ENCODE measurements at places on chromosomes 3 and 15.

- DNase-seq = peak; percentile 42
Measured at GRCh38 chr3:154954757-154955156, 125.4 kb upstream of the MME start.

GRCh38 chr15:57108296-57108695 lies 189.9 kb downstream of the TCF12 start:
- DNase-seq = no peak

DNA sequence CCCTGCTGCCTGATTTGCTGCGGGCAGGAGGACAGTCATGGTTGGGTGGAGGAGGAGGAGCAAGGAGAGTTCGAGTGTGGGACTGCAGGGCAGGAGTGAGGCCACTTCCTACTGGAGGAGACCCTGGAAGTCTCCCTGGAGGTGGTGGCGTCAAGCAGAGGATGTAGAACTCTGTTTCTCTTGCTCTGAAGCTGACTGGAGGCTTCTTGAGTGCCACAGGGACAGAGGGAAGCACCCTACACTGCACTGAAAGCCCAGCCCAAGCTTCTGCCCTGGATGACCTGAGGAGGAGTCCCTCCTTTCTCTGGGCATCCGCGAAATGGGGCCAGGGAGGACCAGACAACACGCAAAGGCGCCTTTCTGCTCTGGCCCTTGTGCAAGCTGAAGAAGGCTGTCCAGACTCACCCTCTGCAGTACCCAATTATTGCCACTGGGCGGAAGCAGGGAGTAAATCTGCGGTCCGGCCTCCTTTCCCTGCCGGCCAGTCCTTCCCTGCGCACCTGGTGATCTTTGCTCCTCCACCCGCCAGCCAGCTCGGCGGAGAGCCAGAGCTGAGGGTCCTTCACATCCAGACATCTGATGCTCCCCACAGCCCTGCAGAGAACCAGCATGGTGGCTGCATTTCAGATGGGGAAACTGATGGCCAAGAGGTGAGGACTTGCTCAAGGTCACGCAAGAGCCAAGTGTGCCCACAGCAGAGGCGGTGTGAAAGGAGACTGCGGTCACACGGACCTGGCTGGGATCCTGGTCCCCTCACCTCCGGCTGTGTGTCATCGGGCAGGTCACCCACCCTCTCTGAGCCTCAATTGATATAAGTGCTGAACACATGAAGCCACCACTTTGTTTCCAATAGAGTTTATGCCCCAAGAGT lies 207.1 kb downstream of the TBC1D2B start:
- peak; percentile 21 for DNase-seq

DNA sequence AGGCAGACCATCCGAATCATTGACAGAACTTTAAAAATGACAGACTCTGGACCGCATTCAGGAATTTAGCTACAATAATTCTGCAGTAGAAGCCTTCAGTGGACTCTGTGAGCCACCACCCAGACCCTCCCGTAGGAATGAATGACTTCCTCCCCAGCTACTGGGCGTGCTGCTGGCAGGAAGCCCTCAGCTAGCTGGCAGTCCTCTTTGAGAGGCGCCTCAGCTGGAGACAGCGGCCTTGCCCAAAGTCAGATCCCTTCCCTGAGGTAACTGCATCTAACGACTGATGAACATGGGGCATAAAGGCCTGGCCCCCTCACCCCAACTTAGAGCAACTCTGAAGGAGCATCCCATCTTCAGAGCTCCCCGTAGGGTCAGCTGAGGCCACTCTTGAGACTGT lies 25.8 kb downstream of the CRABP1 start:
- peak; percentile 37 for DNase-seq

DNA sequence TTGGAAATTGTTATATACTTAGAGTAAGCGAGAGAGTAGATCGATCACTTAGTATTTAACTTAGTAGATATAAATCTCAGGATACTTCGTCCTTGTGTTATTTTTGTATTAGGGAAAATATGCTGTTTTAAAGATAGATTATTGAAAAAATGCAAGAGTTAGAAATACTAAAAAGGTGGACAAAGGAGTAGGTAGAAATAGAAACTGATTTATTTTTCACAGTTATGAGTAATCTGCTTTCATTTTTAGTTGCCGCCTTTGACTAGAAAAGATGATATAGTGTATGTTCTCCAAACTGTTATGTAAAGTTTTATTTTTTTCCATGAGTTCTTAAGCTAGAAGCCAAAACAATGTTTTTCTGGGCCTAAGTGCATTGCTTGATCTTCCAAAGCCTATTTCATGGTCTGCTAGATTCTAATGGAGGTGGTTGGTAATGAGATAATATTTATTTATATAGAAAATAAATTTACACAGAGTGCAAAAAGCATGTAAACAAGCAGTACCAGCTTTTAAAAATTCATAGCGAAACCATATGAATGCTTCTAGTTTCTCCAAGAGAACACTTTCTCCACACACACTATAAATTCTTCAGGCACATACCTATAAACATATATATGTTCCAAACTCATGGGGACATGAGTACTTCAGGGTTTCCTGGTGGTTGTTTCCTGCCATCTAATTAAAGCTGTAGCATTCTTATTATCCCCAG lies 61.1 kb downstream of the DIPK2A start:
- DNase-seq = no peak

DNA sequence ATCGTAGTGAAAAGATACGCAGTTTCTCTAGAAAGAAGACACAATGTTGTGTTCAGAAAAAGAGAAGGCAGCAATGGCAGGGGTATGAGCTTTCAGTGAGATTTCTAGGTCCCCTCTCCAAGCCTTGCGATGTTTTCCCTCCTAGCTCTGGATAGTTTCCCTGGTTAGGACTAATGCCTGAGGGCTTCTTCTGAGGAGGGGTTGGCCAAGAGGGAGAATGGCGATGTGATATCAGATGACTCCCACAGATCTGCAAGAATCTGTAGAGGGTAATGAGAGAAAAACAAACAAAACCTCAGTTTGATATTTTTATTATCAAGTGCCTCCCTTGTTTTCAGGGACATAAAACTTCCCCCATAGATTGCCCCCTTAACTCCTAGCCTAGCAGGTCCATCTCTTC lies 4.1 kb upstream of the CLDN1 start:
- no peak for DNase-seq

GRCh38 chr15:32908135-32908801 lies 190.5 kb downstream of the GREM1 start:
- peak; percentile 14 for DNase-seq

- no peak for DNase-seq
Measured at GRCh38 chr3:87358066-87358465, 81.7 kb upstream of the POU1F1 start.

DNA sequence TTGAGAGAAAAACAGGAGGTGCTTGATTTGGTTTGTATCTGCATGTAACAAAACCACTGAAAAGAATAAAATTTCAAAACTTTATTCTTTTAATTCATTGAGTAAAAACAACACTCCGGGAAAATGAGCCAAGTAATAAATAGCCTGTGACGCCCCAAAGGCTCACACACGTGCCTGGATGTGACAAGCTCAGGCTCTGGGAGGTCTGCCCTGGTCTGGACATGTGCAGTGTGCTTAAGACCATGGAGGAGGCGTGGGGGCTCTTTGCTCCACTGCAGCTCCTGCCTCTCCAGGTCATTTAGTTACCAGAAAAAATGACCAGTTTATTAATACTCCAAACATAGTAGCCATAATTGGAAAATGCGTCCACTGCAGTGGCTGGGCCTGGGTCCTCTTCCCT lies 8.6 kb upstream of the NME9 start:
- DNase-seq = no peak

- DNase-seq = no peak
Measured at GRCh38 chr3:46955801-46956259, 20.7 kb downstream of the CCDC12 start.

Measured in common myeloid progenitor, CD34-positive (primary cell).